ENCODE measurements at places on chromosomes 6 and 20.

DNA sequence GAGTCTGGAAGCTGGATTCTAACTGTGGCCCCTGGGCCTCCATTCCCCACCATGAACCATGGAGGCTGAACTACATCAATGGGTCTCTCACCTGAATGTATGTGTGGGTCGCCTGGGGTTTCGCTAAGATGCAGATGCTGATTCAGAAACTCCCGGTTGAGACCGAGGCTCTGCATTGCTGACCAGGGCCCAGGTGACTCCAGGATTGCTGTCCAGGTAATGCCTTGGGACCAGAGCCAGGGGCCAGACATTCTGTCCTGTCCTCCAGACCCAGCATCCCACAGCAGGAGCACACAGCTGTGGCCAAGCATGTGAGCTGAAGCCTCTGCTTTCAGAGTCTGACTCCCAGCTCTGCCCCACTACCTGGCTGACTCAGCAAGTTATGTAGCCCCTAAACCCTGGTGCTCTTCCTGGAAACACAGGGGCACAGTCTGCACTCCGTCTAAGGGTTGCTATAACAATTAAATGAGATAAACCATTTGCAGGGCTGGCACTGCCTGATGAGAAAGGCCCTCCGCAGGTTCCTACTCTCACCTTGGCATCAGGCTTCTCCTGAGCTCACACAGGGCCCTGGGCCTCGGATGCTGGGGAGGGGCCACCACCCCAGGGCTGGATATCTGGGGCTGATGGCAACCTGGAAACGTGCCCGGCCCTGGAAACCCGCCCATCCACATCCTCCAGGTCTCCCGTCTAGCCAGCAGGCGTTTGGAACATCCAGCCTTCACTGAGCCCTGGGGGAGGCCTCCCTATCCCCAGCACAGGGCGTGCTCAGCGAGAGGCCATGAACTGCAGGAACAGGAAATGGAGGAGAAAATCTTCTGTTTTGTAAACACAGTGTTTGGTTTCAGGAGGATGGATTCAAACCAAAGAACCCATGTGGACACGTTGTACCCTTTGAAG lies 175.7 kb downstream of the DLL1 start:
- DNase-seq = no peak

GRCh38 chr20:63848003-63848911 lies 13.0 kb upstream of the ABHD16B start:
- no peak for DNase-seq

- DNase-seq = no peak
These were observed 97.0 kb downstream of the SLC23A2 start for GRCh38 chr20:4904127-4904860.

DNA sequence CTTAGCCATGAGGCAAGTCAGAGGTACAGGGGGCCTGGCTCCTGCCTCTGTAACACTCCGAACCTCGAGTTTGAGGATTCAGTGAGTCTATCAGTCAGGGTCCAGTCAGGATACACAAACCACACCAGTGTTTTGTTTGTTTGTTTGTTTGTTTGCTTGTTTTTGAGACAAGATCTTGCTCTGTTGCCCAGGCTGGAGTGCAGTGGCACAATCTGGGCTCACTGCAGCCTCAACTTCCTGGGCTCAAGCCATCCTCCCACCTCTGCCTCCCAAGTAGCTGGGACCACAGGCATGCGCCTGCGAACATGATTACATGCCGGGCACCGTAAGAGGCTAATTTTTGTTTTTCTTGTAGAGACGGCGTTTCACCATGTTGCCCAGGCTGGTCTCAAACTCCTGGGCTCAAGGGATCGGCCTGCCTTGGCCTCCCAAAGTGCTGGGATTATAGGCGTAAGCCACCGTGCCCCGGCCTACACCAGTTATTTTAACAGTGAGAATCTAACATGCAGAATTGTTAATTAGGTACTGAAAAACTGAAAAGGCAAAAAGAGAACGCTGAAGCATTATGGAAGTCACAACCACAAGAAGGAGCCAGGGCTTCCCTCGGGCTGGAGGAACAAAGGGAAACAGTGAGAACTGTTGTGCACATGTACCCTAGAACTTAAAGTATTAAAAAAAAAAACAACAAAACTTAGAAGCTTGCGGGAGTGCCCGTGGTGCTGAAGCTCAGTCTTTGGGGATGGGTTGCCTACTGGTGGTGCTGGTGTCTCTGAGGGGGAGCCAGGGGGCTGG lies 40.4 kb downstream of the SRSF3 start:
- no peak for DNase-seq

DNA sequence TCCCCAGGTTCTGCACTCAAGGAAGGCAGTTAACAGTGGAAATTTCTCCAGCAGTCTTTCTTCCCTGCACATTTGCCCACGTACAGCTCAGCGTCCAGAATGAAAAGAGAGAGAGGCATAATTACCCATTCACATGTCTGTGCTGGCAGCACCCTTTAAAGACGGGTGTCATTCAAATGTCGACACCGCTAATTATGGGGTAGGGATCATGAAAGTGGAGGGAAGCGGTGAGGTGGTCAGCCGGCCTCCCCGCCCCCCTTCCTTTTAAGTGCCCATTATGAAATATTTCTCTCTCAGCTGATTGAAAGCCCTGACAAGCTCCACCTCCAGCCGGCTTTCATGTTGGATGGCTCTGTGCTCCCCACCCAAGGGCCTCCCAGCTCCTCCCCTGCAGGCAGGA lies 246.1 kb downstream of the BMP7 start:
- no peak for DNase-seq

DNA sequence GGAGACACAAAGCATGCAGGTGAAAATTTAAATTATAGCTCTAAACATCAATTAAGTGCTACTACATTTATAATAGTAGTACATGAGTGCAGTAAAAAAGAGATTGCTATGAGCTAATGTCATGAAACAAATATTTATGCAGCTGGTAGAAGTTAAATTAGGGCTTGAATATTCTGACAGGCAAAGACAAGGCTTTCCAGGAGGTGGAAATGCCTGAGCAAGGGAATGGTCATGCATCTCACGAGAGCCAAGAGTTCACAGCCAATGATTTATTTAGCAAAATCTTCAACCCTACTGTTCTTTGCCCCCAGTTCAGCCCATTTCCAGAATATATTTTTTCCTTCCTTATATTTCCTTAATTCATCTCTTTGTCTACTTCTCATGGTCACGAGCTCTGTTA lies 128.9 kb downstream of the HIVEP2 start:
- DNase-seq = no peak

DNA sequence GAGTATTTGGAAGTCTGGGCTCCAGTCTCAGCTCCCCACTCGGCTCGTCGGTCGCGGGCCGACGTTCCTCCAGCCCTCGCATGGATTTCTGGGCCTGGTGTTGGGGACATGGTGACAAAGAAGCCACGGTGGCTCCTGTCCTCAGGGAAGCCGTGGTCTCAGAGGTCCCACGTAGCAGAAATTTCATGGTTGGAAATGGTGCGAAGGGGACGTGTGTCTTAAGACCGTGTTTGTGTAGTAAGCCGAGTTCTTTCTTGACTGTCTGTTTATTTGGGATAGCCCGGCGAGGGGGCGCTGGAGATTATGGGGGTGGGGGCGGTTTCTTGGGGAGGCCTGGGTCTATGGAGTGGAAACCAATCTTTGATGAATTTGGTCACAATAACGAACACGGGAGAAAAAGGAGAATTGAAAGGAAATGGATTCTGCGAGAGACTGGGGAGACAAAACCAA lies 23.5 kb upstream of the MAP3K7 start:
- peak; percentile 10 for DNase-seq

DNA sequence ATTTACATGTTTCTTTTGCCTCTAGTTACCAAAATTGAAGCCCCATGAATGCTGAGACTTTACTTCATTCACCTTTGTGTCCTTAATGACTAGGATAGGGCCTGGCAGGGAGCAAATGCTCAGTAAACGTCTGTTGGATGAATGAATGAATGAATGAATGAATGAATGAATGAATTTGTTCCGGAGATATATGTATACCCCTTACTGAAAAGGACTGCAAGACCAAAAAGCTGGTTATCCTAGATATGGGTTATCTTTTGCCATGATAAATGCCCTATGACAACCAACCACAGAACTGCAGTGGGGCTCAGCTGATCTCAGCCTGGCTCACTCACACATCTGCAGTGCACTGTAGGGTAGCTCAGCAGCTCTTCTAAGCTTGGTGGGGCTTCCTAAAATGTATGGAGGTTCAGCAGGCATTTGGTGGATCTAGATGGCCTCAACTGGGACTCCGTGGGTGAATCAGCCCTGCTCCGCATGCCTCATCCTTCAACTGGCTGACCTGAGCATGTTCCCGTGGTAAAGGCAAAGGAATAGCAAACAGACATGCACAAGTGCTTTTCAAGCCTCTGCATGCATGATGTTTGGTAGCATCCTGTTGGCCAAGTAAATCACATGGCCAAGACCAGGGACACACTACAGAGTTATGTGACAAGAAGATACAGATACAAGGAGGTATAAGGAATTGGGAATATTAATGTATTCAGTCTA lies 378.7 kb upstream of the SOX4 start:
- no peak for DNase-seq

DNA sequence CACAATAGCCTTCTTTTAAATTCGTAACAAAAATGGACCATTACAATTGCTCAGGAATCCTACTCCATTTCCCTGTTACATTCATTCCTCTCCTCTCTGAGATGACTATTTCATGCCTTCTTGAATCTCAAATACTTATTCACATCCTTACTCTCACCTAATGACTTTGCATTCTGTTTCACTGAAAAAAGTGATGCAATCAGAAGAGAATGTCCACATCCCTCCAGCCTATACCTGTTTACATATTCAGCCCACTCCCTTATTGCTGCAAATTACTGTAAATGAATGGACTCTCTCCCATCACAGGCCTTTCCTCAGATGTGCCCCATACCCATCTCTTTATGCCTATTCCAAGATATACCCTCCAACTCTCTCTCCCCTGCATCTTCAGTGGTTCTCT lies 8.6 kb downstream of the TAAR1 start:
- no peak for DNase-seq

DNA sequence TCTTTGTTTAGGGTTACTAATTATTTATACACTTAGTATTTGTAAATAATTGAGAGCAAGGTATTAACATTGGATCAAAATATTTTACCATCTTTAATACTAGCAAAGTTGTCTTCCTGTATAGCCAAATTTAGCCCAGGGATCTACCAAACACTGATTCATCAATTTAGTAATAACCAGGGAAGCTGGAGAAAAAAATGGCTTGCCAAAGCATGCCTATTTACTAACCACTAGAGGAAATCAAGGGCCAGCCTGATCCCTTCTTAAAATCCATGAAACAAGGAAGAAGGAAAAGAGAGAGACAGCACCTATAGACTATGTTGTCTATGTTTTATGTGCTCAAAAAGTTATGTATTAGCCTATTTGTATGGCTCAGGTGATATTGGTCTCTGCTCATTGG lies 450.3 kb upstream of the GJE1 start:
- DNase-seq = no peak

DNA sequence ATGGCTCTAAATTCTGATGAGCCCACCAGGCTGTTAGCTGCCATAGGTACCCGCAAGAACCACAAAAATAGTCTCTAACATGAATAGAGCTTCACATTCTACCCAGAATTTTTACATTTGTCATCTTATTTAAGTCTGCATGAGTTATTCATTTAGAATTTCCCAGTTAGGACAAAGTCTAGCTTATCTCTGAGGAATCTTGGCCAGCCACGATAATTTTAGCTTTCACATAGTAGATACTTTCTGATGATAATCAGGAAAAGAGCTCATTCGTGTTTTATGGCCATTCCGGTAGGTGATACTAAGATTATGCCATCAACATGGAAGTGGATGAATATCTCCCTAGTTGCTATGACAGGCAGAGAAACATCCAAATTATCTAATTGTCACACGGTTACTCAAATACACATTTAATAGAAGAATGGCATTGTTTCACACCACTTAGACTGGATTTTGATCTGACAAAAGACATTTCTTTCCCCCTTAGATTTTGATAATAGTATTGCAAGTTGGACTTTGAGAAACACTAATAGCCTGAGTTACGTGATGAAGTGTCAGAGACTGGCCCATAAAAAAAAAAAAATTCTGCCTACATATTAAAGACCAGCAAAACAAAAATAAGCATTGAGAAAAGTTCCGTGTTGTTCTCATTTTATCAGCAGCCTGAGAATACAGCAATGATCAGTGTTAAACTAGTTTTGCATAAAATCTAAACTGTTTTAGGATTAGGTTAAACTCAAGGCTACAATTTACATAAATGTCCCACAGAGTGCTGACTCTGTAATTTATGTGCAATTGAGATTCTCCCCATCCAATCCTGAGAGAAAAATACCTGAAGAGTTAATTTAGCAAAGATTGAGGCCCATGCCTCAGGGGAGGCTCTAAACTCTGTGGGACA lies 397.5 kb upstream of the ARID1B start:
- no peak for DNase-seq

DNA sequence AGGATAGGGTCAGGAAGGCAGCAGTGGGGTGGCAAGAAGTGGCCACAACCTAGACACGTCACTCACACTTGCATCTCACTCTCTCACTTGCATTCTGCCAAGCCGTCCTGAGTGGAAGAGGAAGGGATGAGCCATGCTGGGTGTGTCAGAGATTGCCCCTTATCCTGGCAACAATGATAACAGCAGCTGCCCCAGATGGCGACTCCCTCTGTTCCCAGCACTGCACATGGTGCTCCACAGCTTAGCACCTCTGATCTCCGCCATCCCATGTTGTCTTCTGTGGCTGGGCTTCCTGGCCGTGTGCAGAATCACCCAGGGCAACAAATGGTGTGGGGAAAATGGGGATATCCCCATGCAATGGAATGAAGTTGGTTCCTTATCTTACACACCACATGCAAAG lies 11.1 kb downstream of the KCNB1 start:
- DNase-seq = no peak

DNA sequence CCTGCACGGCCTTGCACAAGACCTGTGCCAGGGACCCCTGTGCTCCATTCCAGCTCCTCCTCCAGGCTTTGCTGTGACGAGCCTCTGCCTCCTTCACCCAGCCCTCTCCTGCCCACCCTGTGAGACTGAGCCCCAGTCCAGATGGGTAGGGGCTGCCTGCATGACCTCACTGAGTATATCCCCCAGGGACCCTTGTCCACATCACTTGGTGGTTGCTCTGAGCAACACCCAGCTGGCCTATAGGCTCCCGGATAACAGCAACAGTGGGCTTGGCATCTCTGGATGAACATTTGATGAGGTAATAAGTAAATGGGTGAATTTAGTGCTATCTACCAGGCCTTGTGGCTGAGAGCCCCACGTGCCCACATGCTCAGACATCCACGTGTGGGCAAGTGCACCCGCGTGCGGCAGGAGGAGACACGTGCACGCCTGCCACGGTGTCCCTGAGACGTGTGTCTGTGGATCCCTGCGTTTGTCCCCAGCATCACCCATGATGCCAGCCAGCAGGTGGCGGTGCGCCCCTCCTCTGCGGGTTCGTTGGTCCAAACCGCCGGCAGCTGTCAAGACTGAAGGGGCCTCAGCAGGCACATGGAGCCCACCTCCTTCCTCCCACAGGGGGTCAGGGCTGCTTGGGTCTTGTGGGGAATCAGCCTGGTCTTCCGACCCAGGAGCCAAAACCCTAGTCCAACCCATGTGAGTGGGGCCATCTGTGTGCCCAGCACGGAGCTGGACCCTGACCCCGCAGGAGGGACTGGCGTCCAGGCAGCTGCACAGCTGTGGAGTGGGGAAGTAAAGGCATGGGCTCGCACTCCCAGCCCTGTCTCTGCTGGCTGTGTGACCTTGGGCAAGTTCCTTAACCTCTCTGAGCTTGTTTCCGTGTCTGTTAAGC lies 45.9 kb downstream of the FGD2 start:
- peak; percentile 87 for DNase-seq

- no peak for DNase-seq
These were observed 22.5 kb downstream of the KLHL32 start for GRCh38 chr6:96947055-96947454.

Measured in dermis blood vessel endothelial cell (primary cell).